Kidney epithelial cell (primary cell): ENCODE measurements at places on chromosomes 3 and 15.

DNA sequence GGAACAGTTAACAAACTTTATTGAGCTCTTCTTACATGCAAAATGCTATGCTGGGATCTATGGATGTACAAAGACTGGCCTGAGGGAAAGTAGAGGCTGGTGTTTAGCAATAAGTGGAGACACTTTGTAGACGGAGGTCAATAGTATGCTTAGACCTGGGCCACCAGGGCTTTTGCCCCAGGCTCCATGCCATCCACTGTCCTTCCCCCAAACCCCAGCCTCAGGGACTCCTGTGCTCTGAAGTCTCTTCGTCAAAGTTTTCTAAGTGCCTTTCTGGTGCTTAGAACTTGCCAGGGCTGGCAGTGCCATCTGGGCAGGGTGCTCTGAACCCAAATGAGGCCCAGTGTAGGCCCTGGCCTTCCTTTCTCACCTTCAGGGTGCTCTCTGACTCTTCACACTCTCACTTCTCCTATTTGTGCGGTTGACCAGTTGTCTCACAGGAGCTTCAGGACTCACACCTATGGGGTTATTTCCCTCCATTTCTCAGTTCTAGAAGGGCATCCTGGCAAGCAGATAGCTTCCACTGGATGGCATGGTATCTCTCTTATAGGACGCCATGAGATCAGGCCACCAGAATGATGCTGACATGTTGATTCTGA lies 21.8 kb upstream of the KCNAB1 start:
- no peak for DNase-seq

DNA sequence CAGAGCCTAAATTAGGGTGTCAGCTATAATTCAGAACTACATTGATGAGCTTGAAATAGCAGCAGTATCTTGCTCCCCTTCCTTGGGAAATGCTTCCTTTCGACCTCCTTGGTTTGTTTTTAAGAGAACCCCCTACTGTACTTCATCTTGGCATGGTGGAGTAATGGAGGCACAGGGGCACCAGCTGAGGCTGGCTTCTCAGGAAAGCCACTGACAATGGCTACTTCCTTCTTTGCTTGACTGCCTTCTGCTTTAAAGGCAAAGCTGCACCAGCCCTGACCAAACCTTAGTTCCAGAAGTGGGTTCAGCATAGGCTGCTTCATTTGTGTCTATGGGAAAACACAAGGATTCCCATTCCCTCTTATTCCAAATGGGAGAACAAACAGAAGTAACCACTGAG lies 1.5 kb upstream of the FBXL22 start:
- DNase-seq = no peak

GRCh38 chr3:114659109-114660061 lies 365.6 kb downstream of the TIGIT start:
- no peak for DNase-seq

DNA sequence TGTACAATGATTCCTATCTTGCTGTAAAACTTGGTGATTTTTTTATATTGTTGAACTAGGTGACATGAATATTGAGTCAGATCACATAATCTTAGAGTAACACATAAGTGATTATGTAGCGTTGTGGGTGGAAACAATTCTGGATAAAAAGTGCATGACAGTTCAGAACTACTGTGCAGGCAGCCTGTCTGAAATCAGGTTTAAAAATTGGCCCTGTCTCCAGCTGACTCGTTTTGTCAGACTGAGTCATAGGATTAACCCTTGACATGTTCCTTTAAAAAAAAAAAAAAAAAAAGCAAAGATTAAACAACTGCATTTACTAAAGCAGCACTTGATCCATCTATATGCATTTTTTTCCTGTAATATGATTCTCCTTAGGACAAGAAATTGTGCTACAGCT lies 160.0 kb upstream of the CGNL1 start:
- no peak for DNase-seq

DNA sequence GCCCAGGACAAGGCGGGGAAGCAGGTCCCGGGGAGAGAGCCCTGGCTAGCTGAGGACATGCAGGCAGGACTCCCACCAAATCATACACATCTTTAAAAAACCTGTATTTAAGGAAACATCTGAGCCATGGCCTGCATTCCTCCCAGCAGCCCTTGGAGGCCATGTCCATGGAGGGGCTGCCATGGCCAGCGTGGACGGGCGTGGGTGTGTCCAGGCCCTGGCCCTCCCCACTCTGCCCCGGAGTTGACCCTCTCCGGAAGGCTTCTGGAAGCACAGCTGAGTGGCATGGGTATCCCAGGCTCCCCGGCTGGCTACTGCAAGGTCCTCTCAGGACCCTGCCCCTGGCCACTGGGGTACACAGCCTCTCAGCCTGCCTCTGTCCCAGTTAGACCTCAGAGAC lies 149.8 kb downstream of the NSMCE3 start:
- no peak for DNase-seq

GRCh38 chr15:34734303-34734702 lies 20.5 kb downstream of the GJD2 start:
- no peak for DNase-seq

DNA sequence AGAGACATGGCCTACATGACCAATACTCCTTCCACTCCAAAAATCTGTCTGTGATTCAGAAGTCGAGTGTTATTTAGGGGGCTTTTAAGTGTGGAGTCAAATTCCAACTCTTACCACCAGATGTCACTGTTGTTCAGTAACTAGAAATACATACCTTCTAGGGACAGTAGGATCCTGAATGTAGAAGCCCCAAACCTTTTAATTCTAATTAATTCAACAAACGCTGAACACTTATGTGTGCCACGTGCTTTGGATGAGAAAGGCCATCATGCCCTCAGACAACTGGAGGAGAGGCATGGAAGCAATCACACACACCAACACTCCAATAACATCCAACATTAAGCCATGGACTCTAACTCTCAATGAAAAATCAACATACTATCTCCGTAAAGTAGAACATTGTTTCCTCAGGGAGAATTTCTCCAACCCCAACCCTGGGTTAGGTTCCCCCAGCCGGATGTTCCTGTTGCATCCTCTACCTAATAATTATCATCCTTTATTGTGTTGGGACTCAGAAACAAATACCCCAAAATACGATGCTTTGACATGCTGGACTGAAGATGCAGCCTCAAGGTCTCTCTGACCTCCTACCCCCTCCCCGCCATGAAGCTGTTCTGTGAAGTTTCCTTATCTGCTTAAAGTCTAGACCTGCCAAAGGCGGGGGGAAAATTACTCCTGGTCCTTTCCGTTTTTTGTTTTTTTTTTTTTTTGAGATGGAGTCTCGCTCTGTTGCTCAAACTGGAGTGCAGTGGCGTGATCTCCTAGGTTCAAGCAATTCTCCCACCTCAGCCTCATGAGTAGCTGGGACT lies 8.0 kb upstream of the CCDC13 start:
- no peak for DNase-seq

DNA sequence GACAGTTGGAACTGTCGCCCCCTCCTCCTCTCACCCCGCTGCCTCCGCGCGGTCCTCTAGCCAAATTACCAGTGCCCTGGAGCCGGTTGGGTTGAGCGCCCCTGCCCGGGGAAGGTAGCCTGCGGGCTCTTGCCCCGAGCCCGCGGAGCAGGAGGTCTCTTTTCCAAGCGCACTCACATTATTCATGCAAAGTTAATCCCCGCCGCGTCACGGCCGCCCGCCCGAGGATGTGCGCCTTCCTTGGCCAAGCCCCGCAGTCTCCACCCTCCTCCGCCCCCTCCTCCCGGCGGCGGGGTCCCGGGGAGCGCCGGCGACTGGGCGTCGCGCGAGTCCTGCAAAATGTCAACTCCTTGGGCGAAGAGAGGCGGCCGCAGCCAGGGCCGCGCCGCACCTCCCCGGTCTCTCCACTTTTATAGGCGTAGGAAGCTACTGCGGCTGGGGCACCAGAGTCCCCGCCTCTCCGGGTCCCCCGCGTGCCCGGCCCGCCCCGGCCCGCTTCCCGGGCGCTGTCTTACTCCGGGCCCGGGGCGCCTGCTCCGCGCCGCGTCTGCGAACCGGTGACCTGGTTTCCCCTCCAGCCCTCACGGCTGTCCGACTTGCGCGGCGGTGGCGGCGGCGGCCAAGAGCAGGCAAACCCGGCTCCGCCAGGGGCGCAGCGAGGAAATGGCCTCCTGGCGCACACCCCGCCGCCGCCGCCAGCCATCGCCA lies at the start of gene THRB:
THRB (minus strand) TSS at position 233 of the 708 bp plus-strand sequence.
- no peak for DNase-seq

- peak; percentile 94 for DNase-seq
These were observed 35.8 kb downstream of the THSD4 start for GRCh38 chr15:71151081-71151480.

DNA sequence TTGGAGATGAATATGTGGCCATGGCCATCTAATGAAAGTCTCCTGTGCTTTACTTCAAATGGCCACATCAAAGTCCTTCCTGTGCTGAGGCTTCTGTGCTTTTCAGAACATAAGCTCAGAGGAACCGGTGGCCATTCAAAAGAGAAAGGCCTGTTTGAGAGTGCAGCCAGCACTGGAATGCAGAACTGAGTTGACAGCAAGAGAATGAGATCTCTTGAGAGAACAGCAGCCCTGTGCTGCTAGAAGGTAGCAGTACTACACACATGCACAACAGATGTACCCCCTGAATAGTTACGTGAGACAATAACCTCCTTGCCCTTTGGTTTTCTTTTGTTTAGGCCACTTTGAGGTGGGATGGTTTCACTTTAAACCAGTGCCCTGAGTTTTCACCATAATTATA lies 292.5 kb downstream of the PTPRG start:
- DNase-seq = no peak

DNA sequence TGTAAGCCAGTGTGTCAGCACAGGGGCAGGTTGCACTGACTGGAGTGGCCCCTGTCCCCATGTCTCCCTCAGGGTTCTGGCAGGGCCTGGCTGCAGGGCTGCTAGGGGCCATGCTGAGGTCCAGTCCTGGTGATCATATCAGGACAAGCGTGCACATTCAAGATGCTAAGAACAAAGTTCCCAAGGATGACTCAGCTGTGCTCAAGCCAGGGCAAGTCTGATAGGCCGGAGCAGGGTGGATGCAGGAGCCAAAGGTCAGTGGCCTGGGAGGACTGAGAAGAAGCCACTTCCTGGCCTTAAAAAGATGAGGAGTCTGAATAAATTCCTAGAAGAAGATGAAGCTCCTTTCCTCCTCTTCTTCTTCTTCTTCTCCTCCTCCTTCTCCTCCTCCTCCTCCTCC lies 353.2 kb downstream of the AGBL1 start:
- DNase-seq = no peak

- DNase-seq = no peak
These were observed 72.1 kb downstream of the APBA2 start for GRCh38 chr15:28957606-28958498.

DNA sequence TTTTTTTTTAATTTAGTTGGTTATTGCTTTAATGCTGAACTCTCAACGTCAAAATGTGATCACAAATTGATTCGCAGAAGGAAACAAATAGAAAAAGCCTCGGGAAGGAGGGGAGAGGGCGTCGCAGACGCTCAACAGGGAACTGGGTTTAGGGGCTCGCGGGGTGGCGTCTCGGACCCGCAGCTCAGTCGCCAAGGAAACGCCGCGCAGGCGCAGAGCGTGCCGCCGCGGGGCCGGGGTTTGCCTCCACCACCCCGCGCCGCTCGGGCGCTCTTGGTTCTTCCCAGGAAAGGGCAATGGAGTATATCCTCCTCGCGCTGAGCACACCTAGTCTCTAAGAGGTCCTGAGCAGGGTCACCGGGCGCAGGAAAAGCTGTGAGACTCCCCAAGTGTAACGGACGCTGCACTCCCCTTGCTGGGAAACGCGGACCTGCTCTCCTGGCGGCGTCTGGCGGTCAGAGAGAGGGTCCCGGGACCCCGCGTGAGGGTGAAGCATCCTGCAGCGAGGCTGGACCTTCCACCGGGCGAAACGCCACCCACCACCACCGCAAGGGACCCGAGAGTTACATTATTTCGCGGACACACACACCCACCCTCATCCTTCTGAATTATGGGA lies 753 bp downstream of the PLCH1 start:
- no peak for DNase-seq

DNA sequence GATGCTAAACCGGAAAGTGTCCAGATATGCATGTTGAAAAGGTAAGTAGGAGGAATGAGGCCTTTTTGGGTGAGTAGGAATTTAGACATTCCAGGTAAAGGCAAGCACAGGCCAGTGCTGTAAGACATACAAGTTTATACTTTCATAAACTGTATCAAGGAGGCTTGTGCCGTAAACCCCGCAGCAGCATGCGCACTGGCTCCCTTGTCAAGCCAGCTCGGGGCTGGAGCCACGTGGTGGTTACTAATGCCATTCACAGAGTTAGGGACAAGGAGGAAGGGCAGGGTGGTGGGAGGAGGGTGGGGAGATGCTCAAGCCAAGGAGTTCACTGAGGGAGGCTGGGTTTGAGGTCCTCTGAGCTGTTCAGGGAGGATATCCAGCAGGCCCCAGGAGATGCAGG lies 35.8 kb downstream of the PLD1 start:
- DNase-seq = no peak

GRCh38 chr3:195764961-195765706 lies 44.4 kb downstream of the MUC20 start:
- DNase-seq = no peak

DNA sequence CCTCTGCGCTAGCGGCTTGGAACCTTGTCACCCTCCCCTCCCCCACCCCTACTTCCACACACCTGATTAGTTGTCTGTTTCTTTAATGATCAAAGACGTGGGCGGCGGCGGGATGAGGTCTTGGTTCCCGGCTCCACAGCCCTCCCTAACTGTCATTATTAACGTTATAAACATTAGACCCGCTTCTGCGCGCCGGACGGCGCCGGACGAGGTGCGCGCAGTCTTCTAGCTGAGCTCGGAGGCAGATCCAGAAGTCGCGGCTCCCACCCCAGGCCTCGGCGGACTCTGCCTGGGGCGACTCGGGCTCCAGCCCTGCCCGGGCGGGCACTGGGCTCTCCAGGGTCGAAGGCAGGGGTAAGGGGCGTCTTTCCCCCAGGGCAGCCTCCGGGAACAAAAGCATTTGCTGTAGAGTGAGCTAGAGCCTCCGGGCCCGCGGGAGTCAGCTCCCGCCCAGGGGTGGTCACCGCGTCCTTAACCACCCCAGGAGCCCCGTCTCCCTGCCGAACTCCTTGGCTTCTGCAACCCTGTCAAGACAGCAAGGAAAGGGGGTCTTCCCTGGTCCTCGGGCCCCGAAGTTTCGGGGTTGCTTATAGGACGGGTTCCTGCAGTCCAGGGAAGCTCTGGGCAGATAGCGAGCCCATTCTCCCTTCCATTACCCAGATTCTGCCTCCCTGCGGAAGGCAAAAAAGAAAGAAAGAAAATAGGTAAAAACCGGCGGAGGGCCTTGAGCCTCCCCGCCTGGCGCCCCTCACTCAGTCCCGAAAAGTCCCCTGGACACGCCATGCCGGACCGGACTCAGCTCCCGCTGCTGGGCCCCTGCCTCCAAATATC lies 2.2 kb upstream of the ISLR2 start:
- DNase-seq = no peak

- DNase-seq = no peak
These were observed 66.3 kb downstream of the SQOR start for GRCh38 chr15:45701108-45701507.

DNA sequence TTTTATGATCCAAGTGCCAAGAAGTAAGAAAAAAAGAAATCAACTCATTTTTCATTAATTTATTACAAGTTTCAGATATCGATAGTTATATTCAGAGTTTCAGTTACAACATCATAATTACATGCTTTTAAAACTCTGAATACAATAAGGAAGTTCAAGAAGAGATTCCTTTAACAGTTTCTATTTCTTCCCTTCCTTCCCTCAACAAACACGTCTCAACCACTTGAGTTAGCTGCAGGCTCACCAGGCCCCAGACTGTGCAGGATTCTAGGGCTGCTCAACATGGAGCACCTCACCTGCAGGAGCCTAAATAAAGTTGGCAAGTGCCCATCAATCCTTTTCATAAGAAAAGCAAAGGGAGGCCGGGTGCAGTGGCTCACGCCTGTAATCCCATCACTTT lies 79.2 kb upstream of the FNDC3B start:
- no peak for DNase-seq

GRCh38 chr15:85748729-85749128 lies 46.0 kb downstream of the KLHL25 start:
- no peak for DNase-seq
